ENCODE measurements at places on chromosomes 5 and 9.

DNA sequence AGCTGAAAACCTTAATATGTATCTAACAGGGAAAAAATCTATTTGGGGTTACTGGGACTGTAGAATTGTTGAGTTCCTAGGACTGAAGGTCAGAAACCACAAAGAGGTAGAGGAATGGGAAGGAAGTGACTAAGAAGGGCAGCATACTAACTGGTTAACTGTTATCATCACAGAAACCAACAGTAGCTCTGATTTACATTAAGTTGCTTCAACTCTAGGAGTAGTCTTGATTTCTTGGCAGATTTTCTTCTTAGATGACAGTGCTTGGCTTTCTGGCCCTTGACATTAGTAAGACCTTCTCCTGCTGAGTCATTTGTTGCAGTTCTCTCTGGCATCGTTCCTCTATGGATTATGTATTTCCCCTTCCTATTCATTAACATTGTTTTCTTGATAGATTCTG is 116.1 kb upstream of the RASA1 start:
- DNase-seq = peak; percentile 95

DNA sequence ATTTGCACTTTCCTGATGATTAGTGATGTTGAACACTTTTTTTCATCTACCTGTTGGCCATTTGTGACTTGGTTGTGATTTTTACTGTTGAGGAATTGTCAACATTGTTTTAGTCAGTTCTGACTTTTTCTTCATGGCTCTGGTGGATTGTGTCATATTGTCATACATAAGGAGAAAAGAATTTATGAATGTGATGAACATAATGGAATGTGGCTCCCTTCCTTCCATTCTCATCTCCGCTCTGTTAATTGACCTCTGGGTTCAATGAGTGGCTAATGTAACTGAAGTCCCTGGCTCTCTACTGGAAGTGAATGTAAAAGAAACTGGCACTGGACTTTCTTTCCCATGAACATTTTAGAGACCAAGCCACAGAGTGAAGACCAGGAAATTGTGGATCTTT is 49.2 kb downstream of the KIAA1958 start:
- DNase-seq = peak; percentile 76

DNA sequence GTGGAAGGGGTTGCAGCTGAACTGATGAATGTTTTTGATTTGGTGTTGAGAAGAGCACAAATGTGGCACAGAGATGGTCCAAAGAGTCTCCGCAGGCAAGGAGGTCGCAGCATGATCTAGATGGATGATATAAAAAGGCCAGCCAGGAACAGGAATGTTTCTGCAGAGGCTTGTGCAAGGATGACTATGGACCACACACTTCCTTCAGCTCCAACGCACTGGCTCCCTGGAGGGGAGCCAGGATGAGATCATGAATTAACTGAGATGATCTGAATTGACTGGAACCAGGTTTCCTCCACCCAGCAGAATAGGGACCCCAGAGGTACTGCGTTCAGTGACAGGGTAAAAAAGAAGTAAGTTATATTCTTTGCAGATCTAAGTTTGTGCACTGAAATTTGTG is 89.0 kb downstream of the ARSB start:
- peak; percentile 85 for DNase-seq

DNA sequence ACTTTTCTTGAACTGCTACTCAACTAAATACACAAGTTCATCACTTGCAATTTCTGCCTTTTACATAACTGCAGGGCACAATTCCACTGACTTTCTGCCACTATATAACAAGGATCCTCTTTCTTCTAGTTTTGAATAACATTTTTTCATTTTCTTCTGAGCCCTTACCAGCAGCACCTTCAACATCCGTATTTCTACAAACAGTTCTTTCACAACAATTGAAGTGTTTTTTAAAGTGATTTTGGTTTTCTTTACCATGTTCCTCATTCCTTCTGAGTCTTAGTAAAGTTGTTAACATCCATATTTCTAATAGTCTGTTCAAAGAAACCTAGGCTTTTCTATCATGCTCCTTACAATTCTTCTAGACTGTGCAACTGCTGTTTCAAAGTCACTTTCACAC is 127.2 kb upstream of the PITX1 start:
- no peak for DNase-seq

DNA sequence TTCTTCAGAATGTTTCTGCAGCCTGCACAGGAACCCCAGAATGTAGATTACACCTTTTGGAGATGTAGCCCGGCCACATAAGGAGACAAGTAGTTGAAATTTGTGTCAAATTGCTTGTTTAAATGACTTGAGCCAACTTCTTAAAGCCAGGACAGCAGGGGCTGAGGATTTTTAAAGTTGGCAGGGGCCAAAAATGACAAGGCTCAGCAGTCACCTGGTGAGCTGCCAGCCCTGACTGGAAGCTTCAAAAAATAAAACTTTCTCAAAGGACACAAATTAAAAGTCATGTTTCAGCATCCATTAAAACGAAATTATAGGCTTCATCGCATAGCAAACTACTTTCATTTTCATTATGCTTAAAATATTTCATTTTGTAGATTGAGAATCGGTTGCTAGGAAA is 340.3 kb upstream of the WWC1 start:
- DNase-seq = no peak

DNA sequence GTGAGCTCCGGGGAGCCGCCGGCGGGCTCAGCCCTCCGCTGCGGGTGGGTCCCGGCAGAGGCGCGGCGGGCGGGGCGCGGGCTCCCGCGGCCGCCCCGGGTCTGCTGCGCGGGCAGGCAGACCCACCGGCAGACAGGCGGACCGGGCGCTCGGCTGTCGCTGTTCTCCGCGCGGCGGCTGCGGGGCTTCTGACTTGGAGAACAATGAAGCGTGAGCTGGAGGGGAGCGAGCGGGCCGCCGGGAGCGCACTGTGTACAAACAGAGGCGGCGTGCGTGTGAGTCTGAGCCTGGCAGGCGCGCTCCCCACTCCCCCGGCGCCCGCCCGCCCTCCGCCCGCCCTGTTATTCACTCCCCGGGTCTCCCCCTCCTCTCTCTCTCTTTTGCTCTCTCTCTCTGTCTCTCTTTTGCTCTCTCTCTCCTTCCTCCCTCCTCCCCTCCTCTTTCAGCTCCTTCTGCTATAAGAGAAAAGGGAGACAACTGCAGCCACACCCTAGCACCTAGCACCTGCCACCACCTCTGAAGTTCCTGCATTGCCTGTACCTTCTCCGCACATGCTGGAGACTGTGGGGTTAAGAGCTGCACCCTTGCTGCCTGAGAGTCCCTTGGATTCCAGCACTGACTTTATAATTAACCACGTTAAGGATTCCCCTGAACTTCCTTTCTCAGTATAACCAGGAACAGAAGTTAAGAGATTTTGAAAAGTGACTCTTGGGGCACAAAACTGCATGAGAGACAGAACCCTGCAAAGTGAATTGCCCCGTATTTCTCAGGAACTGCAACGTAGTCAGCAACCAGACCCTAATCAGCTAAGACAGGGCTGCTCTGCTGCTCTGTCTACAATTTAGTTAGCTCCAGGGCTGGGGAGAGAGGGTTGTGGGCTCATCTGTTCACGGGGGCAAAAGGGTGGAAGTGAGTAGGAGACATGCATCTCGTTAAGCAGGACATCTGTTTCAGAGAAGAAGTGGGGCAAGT is at the start of gene EDIL3:
Gene EDIL3 (minus strand): TSS at position 277 of the 972 bp plus-strand sequence. CDS start 506 bp downstream, outside the sequence.
- DNase-seq = peak; percentile 66

DNA sequence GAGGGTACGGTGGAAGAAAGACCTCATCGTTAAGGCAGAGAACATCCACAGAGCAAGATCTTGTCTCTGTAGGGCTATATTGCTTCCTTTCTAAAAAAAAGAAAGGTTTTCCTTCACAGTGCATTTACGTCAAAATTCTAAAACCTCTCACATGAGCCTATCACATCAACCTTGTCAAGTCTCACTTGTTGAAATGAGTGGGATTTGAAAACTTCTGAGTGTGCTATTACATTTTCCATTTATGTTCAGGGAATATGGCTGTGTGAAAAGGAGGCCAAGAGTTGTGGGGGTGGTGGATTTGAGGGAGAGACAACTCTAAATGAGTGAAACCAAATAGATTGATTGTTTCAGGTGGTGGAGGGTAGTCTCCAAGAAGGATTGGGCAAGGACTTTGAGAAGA is 147.1 kb upstream of the MPDZ start:
- no peak for DNase-seq
